ENCODE measurements at places on chromosomes 2 and 18.

DNA sequence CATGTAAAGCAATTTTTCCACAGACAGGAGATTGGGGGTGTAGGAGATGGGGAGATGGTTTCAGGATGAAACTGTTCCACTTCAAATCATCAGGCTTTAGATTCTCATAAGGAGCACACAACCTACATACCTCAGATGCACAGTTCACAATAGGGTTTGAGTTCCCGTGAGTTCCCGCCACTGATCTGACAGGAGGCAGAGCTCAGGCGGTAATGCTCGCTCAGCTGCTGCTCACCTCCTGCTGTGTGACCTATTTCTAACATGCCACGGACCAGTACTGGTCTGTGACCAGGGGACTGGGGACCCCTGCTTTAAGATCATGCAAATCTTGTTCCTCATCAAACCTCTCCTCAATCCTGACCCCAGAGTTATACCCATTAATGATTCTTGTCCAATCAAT is 70.1 kb downstream of the RPE start:
- DNase-seq = no peak

DNA sequence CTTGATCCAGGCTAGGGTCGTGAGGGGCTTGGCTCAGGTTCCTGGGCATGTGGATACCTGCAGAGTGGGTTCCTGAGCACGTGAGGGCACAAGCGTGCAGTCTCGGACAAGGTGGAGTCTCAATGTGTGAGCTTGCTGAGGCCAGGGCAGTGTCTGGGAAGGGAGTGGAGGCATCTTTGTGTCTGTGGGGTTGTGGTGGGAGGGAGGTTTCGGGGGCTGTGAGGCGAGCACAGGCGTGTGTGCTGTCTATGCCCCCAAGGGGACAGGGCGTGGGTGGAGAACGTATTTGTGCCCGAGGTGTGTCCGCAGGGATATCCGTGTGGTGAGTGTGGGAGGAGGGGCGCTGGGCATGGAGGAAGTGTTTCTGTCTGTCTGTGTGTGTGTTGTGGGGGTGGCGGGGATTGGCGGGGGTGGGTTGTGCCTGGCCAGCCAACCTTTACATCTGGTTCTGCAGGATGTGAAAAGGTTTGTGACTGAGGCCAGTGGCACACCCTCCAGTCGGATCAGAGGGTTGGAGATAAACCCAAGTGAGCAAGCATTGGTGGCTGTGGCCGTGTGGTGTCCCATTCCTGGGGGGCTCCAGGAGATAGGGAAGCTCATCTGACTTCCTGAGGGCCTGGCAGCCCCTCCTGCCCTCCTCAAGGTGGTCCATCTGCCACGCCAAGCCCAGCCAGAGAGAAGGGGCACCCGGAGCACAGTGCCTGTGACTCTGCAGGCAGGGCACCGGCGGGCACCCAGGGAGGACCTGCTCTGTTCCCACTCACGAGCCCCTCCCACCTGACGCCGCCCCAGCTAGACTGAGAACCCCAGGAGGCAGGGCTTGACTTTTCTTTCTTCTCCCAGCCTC is 57.1 kb downstream of the ZFP36L2 start:
- peak; percentile 79 for DNase-seq

DNA sequence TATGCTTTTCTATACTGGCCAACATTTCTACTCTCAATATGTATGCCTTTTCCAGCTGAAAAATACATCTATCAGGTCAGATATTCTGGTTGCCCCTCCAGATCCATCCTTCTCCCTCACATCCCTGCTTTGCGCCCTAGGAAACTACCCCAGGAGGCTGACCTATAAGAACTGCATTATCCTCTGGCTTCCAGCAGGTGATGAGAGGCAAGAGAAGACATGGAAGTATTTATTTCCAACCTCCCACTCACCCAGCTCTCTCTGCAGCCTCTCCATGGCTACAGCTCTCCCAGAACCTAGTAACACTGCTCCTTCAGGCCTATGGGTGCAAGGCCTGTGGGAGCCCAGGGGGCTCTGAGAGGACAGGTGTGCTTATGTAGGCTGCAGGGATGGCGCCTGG is 42.9 kb downstream of the ARID5A start:
- DNase-seq = no peak

DNA sequence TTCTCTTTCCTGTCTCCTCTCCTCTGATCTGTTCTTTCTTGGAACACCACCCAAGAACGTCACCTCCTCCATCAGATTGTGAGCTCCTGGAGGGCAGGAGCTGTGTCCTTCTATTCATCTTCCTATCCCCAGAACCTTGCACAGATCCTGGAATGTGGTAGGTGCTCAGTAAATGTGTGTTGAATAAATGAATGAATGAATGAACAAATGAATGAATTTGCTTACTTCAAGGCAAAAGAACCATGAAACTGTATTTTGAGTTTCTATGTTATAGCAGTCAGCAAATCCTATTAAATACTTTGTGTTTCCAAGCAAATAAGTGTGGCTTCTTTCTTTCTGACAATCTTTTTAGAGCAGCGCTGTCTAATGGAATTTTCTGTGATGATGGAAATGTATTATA is 14.8 kb downstream of the FABP1 start:
- no peak for DNase-seq

DNA sequence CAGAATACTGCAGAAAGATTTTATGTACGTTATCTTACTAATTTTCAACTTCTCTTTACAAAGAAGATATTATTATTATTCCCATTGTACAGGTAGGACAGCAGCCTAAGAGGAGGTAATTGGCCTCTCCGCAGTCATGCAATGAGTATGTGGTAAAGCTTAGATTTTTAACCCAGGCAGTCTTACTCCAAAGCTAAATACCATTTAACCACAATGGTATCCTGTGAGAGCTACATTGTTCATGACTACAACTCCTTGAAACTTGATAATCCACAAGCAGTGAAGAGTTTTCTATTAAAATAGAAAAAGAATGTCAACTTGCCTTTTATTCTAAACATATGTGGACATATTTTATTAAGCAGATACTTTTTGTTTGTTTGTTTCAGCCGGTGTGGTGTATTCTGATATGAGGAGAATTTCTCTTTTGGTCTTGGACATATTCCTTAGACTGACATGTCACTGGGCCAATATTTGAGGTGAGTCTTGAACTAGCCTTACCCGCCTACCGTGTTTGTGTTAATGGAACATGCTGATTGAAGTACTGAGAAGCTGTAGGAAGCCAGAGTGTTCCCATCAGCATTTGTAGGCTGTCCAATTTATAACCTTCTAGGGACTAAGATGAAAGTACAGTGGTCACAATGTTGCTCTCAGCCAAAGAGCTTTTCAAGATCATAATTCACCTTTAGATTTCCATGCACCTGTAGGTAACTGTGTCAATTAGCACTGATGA is 293.9 kb upstream of the DCC start:
- DNase-seq = no peak

DNA sequence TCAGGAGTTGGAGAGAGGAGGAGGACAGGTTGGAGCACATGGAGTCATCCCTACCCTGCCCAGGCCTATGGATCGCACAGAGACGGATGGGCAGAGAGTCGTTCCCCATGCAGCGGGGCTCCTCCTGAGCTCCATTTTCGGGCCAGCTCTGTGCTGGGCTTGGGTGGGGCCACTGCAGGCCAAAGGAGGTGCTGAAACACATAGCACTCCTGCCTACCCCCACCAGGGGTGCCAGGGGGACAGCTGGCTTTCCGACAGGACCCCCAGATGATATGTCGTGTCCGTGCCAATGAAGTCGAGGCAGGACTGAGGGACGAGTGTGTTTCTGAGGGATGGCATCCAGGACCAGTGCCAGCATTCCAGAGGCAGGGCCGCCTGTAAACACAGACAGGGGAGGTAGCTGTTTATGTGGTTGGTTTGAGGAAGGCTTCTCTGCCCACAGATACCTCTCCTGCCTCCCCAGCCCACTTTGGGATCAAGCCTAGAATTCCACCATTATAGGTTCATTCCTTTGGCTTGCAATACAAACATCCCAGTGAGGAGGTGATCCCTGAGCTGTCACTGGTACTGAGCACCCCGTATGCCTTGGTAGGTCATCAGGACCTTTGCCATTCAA is 116.6 kb downstream of the GLI2 start:
- no peak for DNase-seq

Data from activated B cell treated with CpG ODN at 0.5 μM for 24 hours (primary cell).